ENCODE measurements at places on chromosomes 2 and 18. TPM values are rescaled to one million over a fixed set of nuclear protein-coding genes. Genes with fewer than 3 reads are reported as not detected.

DNA sequence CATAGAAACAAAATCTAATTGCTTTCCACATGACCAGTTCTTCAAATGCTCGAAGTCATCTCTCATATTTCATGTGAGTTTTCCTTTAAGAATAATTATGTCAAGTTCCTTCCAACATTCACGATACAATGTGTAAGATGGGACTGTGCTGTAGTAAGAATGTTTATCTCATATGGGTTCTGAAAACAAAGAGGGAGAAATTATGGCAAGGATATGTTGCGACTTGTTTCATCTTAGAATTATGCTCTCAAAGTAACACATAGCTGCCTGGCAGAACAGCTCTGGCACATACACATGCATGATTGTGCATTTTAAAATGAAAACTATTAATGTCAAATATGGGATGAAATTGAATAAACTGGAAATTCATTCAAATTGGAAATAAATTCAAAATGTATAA lies 314.8 kb upstream of the ACVR2A start:
- no peak for DNase-seq

GRCh38 chr2:21379140-21379539 lies 255.4 kb downstream of the TDRD15 start:
- DNase-seq = no peak

GRCh38 chr2:146669735-146670134 lies 1175.1 kb upstream of the ACVR2A start:
- DNase-seq = no peak

GRCh38 chr18:7878265-7879211 lies 311.4 kb downstream of the PTPRM start:
- DNase-seq = no peak

Gene NGEF
- 2.3 TPM for total RNA-seq

DNA sequence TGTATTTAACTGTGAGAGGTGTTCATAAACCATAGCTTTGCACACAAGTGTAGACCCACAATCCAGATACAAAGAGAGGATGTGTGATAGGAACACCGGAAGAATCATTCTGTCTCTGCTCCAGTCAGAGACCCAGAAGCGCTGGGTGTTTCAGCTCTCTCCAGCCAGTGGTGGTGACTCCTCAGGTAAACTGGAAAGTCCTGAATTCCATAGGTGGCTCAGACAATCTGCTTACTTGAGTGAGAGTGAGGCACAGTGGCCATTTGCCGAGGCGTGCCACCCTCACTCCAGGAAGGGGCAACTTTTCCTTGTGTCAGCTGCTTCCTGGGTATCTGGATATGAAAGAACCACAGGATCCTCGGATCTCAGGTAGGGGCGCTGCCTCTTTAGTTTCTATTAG lies 171.5 kb downstream of the KCNS3 start:
- no peak for DNase-seq

GRCh38 chr2:188975497-188976102 lies 1.4 kb downstream of the COL3A1 start:
- no peak for DNase-seq

DNA sequence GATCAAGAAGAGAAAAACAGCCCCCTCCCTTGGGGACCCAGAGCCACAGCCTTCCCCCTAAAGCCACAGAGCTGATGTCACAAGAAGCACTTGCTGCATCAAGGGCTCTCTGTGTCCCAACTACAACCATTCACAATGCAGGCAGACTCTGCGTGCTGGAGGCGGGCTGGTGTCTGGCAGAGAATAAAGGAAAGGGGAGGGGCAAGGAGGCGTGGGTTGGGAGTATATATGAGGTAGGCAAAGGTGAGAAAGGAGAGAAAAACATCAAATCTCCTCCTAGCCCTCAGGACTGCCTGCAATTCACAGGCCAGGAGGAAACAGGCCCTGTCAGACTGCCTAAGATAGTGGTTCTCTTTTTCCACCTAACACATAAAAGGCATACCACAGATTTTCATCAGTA lies 48.8 kb upstream of the IHH start:
- no peak for DNase-seq

Gene SERPINB11
- total RNA-seq = not detected

Gene TEKT4
- not detected for total RNA-seq

- DNase-seq = no peak
Measured at GRCh38 chr2:230861552-230862255, 3.0 kb upstream of the ITM2C start.

GRCh38 chr2:102664471-102664909 lies 45.1 kb downstream of the SLC9A2 start:
- no peak for DNase-seq

DNA sequence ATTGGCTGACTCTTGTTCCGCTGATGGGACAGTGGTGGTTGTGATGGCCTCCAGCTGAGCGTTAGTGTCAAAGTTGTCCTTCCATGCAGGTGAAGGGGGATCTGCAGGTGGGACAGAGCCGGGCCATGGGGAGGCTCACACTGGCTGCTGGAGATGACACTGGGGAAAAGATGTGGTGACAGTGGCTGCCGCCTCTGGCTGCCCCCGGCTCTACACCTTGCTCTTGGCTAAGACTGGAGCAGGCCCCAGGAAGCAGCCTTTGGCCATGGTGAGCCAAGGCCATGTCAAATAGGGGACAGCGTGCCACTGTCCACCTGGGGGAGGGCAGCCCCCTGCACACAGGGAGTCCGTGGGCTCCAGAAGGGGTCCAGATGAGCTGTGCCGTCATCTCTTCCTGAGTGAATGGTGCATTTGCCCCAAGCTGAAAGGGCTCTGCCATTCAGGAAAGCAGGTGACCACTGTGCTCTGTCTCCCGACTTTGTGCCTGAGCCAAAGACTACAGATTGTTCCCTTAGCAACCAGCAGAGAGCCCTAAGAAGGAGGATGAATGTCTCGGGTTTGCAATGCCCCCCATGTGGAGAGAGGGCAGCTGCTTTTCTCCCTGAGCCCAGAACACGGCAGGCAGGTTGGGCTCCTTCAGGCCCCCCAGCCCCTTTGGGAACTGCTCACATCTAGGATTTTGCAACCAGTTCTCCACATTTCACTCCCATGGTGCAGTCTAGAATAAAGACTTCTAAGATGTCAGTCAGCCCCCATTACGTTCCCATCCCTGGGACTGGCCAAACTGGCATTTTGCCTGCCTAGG lies 79.1 kb upstream of the BCL2L11 start:
- DNase-seq = no peak

DNA sequence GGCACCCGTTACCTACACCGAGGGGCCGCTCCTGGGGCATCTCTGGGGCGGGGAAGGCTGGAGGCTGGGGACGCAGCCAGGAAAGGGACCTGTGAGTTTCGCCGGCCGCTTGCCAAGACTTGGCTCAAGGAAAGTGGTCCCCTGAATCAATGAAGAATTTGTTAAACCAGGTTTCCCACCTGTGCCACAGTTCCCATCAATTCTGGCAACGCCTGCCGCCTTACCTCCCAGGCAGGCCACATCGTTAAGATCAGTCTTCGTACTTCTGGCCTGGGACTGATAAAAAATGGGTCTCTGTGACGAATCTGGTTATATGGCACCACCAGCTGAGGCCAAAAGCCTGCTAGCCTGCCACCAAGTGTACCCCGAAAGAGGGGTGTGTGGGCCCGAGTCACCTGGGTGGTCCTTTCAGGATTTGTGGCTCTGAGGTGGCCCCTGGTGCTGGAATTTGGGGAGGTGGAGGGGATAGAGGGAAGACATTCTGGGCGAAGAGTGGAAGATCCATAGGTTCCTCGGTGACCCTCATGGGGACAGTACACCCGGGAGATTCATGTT lies 789 bp upstream of the TGFA start:
- no peak for DNase-seq

Gene ANKRD30B
- total RNA-seq = not detected

Gene EVX2
- total RNA-seq = not detected

All from aorta (tissue), 5 donors.